T-helper 17 cell (primary cell): ENCODE measurements at places on chromosomes 11 and 22.

DNA sequence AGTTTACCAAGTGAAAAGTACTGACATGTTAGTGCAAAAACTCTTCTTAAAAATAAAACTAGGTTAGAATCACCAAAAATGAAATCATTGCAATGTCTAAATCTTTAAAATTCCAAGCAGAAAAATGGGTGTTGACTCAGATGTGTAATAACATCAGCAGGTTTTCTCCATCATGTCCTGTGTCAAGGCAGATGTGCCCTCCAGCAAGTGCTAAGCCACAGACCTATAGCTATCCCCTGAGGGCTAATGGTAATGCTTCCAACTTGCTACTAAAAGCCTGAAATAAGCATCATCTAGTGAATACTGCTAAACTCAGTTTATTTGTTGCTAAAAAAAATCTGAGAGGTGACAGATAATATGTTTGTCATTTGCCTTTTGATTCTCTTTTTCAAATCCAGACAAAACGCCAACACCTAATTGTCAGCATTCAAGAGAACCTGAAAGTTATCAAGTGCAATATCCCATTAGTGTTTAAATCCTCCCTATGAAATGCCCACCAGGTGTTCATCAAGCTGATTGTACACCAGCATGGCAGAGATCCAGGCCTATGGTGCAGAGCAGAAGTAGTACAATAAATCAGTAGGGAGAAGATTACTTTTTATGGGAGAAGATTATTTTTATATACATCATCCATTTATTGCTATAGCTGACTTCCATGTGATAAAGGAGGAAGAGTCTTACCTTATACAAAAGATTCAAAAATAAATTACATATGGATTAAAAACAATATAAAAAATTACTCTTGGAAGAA, 55.1 kb upstream of the SYT9 start:
- no peak for DNase-seq

DNA sequence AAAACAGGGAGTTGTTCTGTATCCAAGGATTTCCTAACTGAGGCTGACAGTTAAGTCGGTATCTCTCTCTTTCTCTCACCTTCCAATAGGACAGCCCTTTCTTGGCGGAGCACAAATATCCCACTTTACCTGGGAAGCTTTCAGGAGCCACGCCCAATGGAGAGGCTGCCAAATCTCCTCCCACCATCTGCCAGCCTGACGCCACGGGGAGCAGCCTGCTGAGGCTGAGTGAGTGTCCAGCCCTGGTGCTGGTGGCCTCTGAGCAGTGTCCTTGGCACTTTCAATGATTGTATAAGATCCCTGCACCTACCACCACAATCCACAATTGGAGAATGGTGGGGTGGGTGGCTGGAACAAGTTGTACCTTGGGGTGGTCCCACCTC, 33.7 kb downstream of the CYB5R2 start:
- no peak for DNase-seq

- no peak for DNase-seq
Measured at GRCh38 chr22:39773503-39773902, 120.1 kb downstream of the ENTHD1 start.

- DNase-seq, result no peak
Measured at GRCh38 chr11:104064034-104064630, 27.7 kb downstream of the DDI1 start.

- no peak for DNase-seq
Measured at GRCh38 chr11:93497596-93497995, 45.6 kb downstream of the SMCO4 start.

- no peak for DNase-seq
Measured at GRCh38 chr11:27083782-27084181, 43.2 kb downstream of the BBOX1 start.

DNA sequence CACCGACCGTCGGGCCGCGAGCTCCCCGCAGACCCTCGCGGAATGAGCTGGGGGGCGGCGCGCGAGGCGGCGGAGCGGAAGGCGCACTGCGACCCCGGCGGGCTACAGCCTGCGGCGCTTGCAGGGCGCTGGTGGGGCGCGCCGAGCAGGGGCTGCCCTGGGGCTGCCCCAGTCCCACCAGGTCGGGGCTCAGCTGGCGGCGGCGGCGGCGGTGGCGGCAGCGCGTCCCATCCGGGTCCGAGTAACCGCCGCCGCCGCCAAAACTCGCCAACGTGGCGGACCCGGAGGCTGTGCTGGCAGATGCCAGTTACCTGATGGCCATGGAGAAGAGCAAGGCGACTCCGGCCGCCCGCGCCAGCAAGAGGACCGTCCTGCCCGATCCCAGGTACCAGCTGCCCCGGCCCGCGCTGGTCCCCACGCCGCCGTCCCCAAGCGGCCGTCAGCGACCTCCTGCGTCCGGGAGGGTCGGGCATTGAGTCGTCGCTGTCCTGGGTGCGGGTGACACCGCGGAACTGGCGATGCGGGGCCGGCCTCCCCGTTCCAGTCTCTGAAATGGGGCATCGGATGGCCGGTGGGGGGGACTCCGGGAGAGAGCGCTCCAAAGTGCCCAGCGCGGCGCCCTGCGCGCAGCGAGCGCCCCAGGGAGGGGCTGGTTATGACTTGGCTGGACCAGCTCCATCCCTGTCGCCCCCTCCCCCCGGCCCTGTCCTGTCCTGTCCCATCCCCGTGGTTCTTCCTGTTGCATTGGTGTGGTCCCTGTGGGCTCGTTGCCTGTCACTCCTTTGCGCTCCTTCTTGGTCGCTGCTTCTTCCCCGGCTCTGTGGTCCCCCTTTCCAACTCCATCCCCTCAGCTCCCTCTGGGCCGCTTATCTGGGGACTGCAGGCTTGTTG, 63.5 kb downstream of the CRYBB2 start:
- no peak for DNase-seq

- DNase-seq, result no peak
Measured at GRCh38 chr22:44393066-44393465, 80.3 kb upstream of the SHISAL1 start.

- no peak for DNase-seq
Measured at GRCh38 chr11:131488238-131488637, 117.8 kb downstream of the NTM start.

- no peak for DNase-seq
Measured at GRCh38 chr22:22838148-22838786, 49.3 kb upstream of the IGLL5 start.

DNA sequence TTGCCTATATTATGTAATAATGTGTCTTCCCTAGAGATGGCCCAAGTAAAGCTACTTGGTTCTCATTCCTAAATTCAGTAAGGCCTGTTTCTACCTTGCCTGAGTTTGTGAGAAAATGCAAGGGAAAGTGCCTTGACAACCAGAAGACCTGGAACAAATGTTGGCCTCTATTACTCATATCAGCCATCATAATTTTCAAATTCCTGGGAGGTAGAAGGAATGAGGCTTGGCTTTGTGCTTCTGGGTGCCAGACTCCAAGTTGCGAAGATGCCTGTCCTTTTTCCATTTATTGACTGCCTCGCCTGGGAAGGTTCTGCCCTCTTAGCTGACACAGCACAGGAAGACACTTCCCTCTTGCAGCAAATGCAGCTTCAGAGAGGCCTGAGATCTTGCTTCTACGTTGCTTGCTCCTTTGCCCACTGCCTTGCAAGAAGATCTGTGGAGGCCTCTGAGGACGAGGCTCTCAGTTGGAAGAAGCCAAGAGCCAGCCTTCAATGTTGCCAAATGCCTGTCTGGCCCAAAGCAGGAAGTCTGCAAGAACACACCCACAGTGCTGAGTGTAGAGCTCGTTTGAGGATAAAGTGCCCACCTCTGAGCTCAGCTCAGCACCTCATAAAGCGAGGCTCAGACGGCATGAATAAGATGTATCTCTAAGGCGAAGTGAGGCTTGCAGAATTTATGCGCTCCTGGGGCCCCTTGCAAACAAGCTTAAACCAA, 120.1 kb downstream of the GALNT18 start:
- no peak for DNase-seq
